Cerebellum (tissue), 4 donors: ENCODE measurements at places on chromosomes 13 and 19. TPM values are rescaled to one million over a fixed set of nuclear protein-coding genes. Genes with fewer than 3 reads are reported as not detected.

ZNF600 gene
- 3.7 TPM for total RNA-seq

LGI4 gene
- 2.7 TPM for total RNA-seq

SLC25A41 gene
- total RNA-seq = 0.91 TPM

URAD gene
- total RNA-seq = not detected

PRR19 gene
- 1.4 TPM for total RNA-seq

ITM2B gene
- 117 TPM for total RNA-seq

CD70 gene
- not detected for total RNA-seq

ZNF101 gene
- 9.1 TPM for total RNA-seq

C19orf81 gene
- total RNA-seq = 2.1 TPM

WDR87 gene
- total RNA-seq = not detected

BRSK1 gene
- total RNA-seq = 69.8 TPM

ZNF728 gene
- not detected for total RNA-seq

ZNF146 gene
- total RNA-seq = 83.1 TPM

GFY gene
- not detected for total RNA-seq

KLF1 gene
- 0.73 TPM for total RNA-seq

MYH14 gene
- 2.6 TPM for total RNA-seq

ZNF446 gene
- total RNA-seq = 11.5 TPM

SIGLEC12 gene
- 0.18 TPM for total RNA-seq

MISP3 gene
- total RNA-seq = 1.5 TPM

KLK7 gene
- not detected for total RNA-seq

FCER2 gene
- 0.18 TPM for total RNA-seq

FFAR2 gene
- not detected for total RNA-seq

TNNT1 gene
- 1.00 TPM for total RNA-seq

FPR2 gene
- total RNA-seq = 0.27 TPM

LYL1 gene
- total RNA-seq = 3.1 TPM

TEX26 gene
- 1.3 TPM for total RNA-seq

CCDC8 gene
- total RNA-seq = 7.7 TPM

MED26 gene
- 5.3 TPM for total RNA-seq

SIGLEC11 gene
- 0.36 TPM for total RNA-seq

FLT3LG gene
- 0.36 TPM for total RNA-seq

ADM5 gene
- total RNA-seq = 1.5 TPM

ZNF772 gene
- total RNA-seq = 61.8 TPM

NRTN gene
- not detected for total RNA-seq

IFNL1 gene
- not detected for total RNA-seq

EVI5L gene
- total RNA-seq = 24.7 TPM

FXYD3 gene
- total RNA-seq = 0.45 TPM

HCST gene
- total RNA-seq = not detected

TARM1 gene
- total RNA-seq = not detected

TMPRSS9 gene
- total RNA-seq = 0.36 TPM

APOC4 gene
- not detected for total RNA-seq

HIPK4 gene
- 0.18 TPM for total RNA-seq

LRRC4B gene
- total RNA-seq = 70.5 TPM

DDX49 gene
- total RNA-seq = 32.2 TPM

SLC1A6 gene
- total RNA-seq = 156 TPM

TPTE2 gene
- not detected for total RNA-seq

DACT3 gene
- 6.6 TPM for total RNA-seq

KASH5 gene
- total RNA-seq = not detected

YJEFN3 gene
- 2.8 TPM for total RNA-seq

FBXO27 gene
- total RNA-seq = 6.4 TPM

ZGLP1 gene
- total RNA-seq = 2.4 TPM

CERS1 gene
- total RNA-seq = 19.1 TPM

KMT2B gene
- total RNA-seq = 7.1 TPM
